ENCODE measurements at places on chromosomes 7 and 10. TPM values are rescaled to one million over a fixed set of nuclear protein-coding genes. Genes with fewer than 3 reads are reported as not detected.

DNA sequence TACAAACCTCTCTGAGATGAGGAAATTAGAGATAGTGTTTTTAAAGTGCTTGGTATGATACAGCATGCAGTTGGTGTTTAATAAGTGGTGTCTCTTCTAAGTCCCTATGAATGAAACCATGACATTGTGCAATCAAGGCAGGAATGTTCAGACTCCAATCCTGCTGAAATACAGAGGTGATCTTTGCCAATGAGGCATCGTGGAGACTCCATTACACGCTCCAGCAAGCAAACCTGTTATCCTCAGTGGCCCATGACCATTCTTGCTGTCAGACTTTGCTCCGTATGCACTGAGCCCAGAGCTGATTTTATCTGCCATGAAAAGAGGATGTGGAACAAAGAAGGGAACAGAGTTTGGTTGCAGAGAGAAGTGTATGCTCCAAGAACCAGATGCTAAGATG lies 47.3 kb downstream of the CDHR3 start:
- no peak for DNase-seq

GRCh38 chr7:84697506-84697905 lies 489.4 kb downstream of the SEMA3D start:
- DNase-seq: no peak

DNA sequence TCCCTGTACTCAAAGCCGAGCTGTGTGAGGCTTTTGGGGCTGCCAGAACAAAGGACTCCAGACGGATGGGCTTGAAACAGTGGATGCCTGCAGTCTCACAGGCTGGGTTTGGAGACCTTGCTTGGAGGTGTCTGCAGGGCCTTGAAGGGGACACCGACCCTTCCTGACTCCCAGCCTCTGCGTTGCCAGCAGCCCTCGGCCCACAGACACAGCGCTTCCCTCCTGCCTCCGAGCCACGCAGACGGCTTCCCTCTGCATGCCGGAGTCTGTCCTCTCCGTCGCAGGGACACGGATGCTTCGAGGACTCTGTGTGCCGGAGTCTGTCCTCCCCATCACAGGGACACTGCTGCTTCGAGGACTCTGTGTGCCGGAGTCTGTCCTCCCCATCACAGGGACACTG lies 524.7 kb downstream of the DNAJB6 start:
- DNase-seq: no peak

DNA sequence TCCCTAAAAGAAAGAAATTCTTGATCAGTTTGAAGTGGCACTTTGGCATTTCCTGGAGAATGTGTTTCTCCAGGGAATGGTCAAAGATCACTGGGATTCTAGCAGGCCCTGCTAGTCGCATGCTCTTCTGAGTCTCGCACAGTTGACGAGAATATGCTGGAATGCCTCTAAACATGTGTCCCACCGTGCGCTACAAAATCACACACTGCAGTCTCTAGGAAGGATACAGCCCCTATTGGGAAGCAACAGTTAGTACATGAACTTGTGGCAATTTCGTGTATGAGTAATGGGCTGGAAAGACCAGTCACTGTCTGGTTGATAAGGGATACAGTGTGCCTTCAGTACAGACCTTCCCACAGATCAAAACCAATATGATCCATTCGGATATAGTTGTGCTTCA lies 257.9 kb downstream of the PRPF18 start:
- DNase-seq: peak; percentile 29

- DNase-seq: no peak
Observed at GRCh38 chr10:114491933-114492332, 87.6 kb upstream of the AFAP1L2 start.

DNA sequence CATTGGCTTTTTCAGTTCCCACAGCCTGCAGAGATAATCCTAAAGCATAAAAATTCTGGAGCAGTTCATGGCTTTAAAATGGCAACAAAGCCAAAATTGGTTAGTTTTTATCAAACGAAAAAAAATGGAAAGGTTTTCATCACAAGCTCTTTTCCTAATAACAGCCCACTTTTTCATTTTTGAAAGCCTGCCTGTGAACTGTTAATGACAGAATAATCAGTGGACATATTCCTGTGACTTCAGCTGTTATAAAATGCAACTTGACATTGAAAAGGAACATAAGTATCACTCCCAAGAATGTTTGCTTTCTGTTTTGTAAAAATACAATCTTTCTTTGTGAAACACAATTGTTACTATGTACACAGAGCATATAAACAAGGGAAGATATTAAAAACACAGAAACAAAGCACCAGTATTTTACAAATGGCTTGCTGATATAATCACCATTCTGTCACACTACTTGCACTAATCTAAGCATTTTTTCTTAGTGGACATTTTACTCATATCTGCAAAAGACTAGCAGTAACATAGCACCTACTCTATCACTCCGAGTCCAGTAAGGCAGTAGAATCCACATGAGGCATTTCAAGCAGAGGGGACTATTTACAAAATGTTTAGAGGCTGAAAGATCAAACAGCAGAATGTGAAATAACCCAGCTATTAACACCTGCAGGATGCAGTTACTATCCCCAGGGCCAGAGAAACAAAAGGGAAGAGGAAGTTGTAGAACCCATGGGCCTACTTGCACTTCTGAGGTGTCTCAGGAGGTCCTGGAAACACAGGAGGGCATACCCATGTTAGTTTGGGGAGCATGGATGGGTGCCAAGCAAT lies 26.4 kb downstream of the MACC1 start:
- DNase-seq: peak; percentile 92

The AGAP3 gene
- 66.0 TPM for total RNA-seq

The KLF6 gene
- total RNA-seq: 171 TPM

Data from umbilical cord (tissue), 2 donors.